G401 (cell line): ENCODE measurements at places on chromosomes 11 and 22.

- DNase-seq = peak; percentile 99
Observed at GRCh38 chr11:62709247-62710000, 1.9 kb downstream of the GNG3 start.

DNA sequence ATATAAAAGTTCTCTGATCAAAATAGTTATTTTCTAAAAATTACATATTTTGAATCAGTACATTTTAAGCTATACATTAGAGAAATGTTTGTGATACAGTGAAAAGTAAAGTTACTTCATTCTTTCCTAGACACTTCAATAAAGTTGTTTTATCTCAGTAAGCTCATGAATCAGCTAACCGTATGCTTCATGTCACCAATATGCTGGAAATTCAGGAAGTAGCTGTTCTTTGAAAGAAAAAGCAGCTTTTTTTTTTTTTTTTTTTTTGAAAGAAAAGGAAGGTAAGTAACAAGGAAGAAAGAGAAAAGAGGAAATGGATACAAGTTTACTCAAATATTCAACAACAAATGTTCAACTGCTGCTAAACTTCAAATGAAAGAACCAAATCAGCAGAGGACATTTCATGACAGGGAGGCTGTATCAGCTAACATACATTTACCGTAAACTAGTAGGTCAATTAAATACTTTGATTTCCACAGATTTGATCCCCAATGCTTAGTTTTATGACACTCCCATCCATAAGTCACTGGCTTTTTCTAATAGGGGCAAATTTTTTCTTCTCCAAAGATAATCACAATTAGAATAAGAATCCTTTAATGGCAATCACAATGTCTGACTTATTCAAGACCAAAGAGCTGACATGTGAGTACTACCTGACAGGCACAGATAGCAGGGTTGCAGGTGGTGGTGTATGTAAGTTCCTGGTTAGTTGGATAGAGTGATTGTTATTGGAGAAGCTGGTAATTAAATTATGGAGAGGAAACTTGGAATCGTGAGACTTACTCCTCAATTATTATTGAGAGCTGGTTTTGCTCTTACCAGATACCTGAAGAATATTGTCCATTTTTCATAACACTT, 754 bp downstream of the OR52A1 start:
- DNase-seq = no peak

GRCh38 chr11:25734591-25735211, 597.2 kb upstream of the ANO3 start:
- peak; percentile 6 for DNase-seq

DNA sequence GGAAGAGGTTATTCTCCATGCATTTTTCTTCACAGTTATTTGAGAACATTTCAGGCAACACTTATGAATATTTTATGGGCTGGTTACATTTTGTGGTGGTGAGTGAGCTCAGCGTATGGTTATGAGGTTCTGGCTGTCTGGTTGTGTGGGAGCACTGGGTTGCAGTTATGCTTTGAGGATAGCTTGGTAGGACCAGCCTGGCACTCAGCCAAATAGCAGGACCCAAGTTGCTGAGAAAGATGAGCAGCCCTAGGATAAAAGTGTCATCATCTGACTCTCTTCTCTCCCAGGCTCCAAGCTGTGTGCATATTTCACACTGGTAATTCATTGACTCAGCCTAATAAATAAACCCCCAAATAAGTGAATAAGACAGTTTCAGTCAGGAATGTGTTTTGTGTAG, 8.1 kb upstream of the SRSF8 start:
- no peak for DNase-seq

GRCh38 chr11:65459552-65459951, 37.0 kb downstream of the NEAT1 start:
- no peak for DNase-seq

- DNase-seq = no peak
Observed at GRCh38 chr11:128830290-128831173, 36.6 kb downstream of the KCNJ1 start.

DNA sequence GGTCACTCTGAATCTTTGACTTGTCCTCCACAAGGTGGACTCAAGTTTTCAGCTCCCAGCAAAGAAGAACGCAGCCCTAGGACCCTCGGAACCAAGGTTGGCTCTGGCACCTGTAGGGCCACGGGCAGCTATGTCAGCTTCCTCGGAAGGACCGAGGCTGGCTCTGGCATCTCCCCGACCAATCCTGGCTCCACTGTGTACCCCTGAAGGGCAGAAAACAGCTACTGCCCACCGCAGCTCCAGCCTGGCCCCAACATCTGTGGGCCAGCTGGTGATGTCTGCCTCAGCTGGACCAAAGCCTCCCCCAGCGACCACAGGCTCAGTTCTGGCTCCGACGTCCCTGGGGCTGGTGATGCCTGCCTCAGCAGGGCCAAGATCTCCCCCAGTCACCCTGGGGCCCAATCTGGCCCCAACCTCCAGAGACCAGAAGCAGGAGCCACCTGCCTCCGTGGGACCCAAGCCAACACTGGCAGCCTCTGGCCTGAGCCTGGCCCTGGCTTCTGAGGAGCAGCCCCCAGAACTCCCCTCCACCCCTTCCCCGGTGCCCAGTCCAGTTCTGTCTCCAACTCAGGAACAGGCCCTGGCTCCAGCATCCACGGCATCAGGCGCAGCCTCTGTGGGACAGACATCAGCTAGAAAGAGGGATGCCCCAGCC, 2.2 kb downstream of the INPP5J start:
- DNase-seq = peak; percentile 29

- DNase-seq = peak; percentile 67
Observed at GRCh38 chr22:50218996-50219727, 18.4 kb downstream of the SELENOO start.

DNA sequence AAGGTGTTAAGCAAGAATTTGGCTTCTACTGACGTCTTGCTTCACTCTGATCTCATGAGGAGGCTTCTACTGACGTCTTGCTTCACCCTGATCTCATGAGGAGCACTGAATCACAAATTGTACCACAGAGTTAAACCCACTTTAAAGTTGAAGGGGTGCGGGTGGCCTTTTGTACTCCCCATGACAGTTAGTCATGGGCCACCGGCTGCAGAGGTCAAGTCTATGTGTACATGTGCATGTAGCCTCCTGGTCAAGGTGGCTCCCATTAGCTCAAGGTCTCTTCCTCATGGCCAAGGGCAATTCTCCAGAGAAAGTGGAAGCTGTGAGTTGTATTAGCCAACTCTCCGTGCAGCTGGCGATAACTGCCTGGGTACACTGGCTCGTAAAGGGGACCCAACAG, 23.1 kb upstream of the FZD4 start:
- no peak for DNase-seq

GRCh38 chr11:117792241-117792640, 4.8 kb downstream of the DSCAML1 start:
- no peak for DNase-seq

DNA sequence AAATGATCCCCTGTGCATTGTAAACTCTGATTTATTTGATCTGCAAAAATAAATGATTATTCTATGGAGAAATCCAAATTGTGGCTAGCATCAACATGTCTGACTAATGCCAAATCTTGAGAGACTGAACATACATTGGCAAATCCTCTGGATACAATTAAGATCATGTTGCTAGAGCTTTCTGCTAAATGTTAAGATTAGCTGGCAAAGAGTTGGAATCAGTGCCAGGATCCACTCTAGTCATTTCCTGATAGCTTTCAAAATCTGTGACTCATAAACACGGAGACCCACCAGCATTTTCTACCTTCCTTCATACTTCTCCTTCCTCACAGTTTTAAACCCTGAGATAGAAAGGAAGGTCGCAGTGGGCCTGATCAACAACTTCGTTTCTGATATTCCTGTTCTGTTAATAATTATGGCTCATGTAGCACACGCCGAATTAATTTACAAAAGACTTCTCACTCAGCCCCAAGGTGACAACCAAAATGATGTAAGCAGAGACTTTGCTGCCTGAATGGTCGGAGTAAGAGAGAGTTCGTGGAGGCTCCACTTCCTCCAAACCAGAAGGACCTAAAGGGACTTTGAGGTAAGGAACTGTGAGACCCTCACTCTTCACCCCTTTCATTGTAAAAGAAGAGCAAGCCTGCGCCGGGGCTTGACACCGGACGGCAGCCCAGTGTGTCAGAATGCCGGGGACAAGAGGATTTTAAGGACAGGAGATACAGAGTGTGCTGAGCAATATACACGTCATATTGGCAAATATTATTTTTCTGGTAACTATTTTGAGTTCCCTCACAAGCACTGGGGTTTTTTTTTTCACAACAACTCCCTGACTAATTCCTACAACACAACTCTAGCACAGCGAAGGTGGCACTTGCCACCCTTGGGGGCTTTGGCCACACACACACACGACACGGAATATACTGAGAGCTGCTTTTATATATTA, 42.0 kb downstream of the SERPINH1 start:
- no peak for DNase-seq

- no peak for DNase-seq
Observed at GRCh38 chr11:100525197-100525596, 161.9 kb upstream of the ARHGAP42 start.

DNA sequence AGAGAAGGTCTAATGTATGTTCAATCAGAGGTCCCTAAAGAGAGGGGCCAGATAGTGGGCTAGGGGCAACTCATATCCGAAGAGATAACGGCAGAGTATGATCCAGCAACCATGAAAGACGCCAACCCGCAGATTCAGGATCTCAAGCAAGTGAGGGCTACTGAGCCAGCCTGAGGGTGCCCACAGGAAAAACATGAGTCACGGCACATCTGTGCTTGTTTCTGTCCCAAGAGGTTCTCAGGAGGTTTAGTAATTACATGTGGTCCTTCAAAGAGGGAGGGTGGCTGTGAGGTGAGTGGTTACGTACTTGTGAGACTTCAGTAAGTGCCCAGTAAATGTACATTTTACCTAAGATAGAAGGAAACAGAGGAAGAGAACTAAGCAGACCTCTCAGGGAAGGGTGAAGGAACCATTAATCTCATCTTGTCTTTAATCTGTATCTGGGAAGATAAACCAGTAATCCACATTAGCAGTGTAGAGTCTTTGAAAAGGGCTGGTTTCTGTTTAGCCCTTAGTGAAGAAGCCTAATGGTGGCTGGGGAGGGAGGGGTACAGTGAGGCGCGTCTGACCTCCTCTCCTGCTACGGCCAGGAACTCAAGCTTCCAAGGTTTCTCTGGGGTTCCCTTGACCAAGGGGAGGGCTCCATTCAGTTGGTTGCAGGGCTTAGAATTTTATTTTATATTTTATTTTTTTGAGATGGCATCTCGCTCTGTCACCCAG, 10.2 kb downstream of the SIRT3 start:
- no peak for DNase-seq

DNA sequence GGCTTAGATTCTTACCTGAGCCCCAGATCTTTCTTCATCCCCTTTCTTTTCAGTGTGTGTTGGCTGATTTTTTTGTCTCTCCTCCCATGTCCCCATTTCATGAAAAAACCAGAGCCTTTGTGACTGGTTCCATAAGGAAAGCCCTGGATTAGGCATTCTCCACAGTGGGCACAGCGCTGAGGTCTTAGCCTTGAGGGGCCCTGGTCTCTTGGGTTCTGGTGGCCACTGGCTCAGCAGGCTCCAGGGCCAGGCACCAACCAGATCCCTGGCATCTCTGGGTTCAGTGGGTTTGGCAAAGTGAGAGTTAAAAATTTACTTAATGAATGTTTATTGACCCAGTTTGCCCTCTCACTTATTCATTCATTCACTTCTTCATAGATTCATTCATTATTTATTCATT, 49.5 kb upstream of the ACCSL start:
- no peak for DNase-seq

GRCh38 chr11:62069986-62070919, 53.6 kb upstream of the INCENP start:
- no peak for DNase-seq

DNA sequence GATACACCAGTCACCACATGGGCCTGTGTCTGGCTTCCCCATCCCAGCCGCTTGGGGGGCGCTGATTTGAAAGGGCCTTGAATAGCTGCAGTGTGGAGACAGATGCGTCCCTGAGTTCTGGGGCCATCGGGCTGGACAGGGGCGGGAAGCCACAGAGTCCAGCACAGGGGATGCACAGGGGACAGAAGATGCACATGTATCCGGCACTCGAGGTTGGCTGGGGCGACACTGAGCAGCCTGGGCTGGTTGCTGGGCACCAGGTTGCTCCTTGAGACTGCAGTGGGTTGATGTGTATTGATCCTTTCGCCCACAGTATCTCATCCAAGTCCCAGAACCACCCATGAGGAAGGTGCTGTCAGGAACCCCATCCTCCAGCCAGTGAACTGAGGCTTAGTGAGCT, 99.3 kb upstream of the SYT13 start:
- DNase-seq = no peak

- no peak for DNase-seq
Observed at GRCh38 chr11:103870821-103871309, 165.6 kb upstream of the DDI1 start.

DNA sequence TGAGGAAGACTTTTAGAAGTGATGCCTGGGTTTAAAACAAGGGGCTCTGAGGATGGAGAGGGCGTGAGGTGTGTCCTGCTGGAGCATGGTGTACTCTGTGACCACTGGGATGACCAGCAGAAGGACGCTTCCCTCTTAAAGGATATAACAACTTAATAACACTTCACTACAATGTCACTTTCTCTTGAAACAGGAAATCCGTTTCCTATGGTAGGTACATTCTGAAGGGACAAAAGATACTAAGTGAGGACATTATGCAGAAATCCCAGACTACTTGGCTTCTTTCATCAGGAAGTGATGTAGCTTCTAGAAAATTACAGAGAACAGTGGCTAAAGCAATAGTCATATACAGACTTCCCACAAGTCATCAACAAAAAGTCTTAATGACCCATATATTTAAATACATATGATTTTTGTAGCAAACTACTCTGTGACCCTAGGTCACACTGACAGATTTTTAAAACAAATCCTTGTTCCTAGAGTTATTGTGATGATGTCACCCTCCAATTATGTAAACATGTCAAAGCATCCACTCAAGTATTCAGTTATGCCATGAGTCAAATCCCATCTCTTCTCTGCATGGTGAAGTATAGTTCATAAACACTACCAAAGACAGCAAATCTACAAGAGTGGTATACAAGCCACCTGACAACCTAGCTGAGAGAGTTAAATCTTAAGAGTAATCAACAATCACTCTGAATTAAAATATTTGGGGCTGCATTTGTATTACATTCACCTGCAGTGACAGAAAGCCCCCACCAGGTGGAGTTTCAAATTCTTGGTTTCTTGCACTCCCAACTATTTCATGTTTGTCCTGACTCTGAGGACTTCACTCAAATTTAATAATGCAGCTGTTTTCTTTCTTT, 32.8 kb downstream of the PITPNB start:
- peak; percentile 52 for DNase-seq
